ENCODE measurements at places on chromosomes 6 and 20. TPM values are rescaled to one million over a fixed set of nuclear protein-coding genes. Genes with fewer than 3 reads are reported as not detected.

Gene HLA-G
- polyA plus RNA-seq, result 0.21 TPM

Gene PBOV1
- polyA plus RNA-seq, result not detected

Gene KCNB1
- not detected for polyA plus RNA-seq

Gene PPIL6
- polyA plus RNA-seq, result 0.76 TPM

Gene CPXM1
- not detected for polyA plus RNA-seq

Gene BTNL2
- 0.58 TPM for polyA plus RNA-seq

Gene FILIP1
- 1.4 TPM for polyA plus RNA-seq

Gene PSMB1
- 305 TPM for polyA plus RNA-seq

Gene SEMG1
- polyA plus RNA-seq, result not detected

Gene HLA-DRB5
- not detected for polyA plus RNA-seq

Gene PRPF6
- polyA plus RNA-seq, result 48.6 TPM

Gene CALHM6
- 7.3 TPM for polyA plus RNA-seq

Gene WFDC10B
- 0.16 TPM for polyA plus RNA-seq

Gene SLC22A2
- not detected for polyA plus RNA-seq

Gene HTR1B
- not detected for polyA plus RNA-seq

Gene HSF2
- 6.9 TPM for polyA plus RNA-seq

All from small intestine (tissue), 16 donors.